ENCODE measurements at places on chromosomes 16 and 17.

DNA sequence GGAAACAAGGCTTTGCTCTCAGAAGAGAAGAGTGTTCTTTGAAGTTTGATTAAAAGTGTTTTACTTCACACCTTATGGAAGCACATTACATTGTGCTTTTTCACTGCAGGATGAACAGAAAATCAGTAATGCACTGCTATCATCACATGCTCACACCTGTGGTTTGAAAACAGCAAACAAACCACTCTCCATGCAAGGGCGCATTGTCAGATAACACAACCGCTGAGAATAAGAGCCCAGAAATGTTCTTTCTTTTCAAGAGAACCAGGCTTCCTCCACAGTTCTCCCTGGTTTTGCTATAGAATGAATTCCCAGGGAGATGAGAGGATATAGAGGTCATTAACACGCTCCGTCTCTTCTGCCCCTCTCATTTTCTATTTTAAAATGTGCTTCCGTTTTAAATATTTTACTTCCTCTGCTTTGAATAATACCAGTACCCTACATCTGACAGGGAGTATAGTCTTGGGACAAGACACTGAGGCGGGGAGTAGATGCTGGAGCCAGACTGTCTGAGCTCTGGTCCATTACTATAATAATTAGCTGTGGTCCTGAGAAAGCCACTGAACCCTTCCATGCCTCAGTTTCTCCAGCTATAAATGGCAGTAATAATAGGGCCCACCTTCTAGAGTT lies 71.6 kb downstream of the CDK5R1 start:
- peak; percentile 33 for DNase-seq

GRCh38 chr17:46046957-46047356 lies 47.9 kb downstream of the STH start:
- no peak for DNase-seq

DNA sequence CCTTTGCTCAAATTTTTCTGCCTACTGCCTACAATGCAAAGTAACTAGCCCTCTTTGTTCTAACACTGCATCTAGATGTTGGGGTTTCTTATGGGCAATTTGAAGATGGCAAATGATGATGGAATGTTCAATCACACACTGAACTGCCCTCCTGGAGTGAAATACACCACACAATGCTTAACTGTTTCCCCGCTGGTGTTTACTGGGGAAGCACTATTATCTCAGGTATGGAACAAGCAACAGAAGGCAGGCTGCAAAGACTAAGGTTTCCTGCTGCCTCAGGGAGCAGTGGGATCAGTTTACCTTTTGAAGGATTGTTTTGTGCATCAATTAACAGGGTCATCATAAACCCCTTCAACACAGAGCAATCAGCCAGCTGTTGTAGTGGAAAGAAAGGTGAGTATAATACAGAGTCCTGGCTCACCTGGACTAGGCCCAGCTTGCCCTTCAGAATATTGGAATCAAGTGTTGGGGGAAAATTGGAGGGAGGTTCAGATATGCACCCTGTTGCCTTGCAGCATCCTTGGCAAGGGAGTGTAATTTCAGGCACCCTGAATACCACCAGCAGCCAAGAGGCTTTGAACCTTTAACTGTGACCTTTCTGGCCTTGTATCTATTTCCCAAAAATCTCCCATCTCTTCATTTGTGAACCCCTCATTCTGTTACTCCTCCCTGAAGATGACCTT lies 105.4 kb upstream of the CDH11 start:
- DNase-seq: no peak

- DNase-seq: peak; percentile 28
Measured at GRCh38 chr17:45063198-45063597, 2.1 kb downstream of the NMT1 start.

- no peak for DNase-seq
Measured at GRCh38 chr16:26735521-26735920, 331.2 kb upstream of the C16orf82 start.

DNA sequence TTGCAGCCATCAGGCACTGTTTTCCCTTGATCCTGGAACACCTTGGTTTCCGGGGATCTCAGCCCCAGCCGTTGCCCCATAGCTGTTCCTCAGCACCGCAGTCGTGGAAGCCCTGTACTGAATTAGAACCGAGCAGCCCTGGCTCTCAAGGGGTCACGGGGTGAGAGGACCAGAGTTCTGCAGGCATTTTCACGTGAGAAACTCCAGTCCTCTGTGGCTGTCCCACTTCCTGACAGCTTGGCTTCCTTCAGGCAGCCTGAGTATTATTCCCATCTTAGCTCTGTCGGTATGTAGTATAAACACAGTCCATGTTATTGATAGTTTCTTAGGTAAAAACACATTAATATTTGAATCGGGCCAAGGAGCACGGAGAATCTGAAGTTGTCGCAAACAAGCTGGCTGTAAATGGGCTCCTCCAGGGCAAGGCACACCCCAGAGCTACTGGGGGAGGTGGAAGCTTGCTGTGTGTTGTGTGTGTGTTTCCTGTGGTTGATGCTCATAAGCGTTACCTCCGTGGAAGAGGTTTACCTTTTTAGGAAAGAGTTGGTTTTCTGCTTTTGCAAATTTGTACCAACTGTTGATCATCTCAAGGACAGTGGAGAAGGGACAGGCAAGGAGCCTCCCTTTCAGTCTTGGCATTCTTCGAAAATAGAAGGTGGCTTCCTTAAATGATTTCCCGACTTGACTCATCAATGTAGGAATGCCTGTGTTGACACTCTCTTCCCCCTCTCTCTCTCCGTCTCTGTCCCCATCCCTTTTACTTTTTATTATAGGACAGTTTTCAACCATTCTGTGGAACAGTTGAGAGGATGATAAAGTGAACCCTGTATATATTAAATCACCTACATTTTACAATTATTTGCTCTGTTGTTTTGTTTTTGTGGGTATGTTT lies 208.9 kb upstream of the CHMP6 start:
- DNase-seq: no peak

- DNase-seq: peak; percentile 7
Measured at GRCh38 chr16:79071424-79071823, 529.1 kb downstream of the MAF start.

GRCh38 chr17:57295526-57296023 lies 39.3 kb downstream of the MSI2 start:
- DNase-seq: peak; percentile 22
